ENCODE measurements at places on chromosomes 1 and 21. TPM values are rescaled to one million over a fixed set of nuclear protein-coding genes. Genes with fewer than 3 reads are reported as not detected.

DNA sequence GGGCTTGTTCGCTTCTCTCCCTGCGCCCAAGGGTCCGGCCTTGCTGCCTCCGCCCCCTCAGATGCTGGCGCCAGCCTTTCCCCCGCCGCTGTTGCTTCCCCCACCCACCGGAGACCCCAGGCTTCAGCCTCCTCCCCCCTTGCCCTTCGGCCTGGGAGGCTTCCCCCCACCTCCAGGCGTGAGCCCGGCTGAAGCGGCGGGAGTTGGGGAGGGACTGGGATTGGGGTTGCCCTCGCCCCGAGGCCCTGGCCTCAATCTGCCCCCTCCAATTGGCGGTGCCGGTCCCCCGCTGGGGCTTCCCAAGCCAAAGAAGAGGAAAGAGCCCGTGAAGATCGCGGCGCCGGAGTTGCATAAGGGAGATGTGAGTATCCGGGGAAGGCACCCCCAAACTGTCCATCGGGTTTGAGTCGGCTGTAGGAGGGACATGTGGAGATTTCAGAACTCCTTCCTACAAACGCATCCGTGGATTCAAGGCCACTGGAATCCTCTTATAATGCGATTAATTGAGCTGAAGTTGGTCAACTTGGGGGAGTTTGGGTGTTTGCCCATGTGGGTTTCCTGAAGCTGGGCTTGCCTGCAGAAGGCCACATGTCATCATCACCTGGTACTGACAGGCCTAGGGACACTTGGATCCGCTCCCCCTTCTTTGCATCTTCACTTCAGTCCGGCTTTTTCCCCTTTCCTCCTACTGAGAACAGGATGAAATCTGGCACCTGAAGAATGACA lies 707 bp downstream of the PRCC start:
- peak; percentile 59 for DNase-seq

- DNase-seq: no peak
These were observed 65.9 kb upstream of the TIAM1 start for GRCh38 chr21:31409831-31410487.

GRCh38 chr21:20276954-20277353 lies 721.3 kb upstream of the NCAM2 start:
- no peak for DNase-seq

- DNase-seq: no peak
These were observed 13.9 kb upstream of the LAX1 start for GRCh38 chr1:203751051-203751450.

DNA sequence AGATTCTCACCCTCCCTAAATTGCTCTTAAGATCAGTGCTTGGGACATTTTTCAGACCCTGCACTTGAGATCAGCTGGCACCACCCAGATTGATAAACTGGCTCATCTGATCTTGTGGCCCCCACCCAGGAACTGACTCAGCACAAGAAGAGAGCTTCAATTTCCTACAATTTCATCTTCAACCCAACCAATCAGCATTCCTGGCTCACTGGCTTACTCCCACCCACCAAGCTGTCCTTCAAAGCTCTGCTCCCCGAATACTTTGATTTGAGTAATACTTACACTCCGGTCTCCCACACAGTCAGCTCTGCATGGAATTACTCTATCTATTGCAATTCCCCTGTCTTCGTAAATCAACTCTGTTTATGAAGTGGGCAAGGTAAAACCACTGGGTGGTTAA lies 461.9 kb upstream of the RGS18 start:
- no peak for DNase-seq

- DNase-seq: no peak
These were observed 41.6 kb downstream of the GNG12 start for GRCh38 chr1:67791686-67792085.

GRCh38 chr21:31501926-31502325 lies 157.6 kb upstream of the SOD1 start:
- DNase-seq: no peak

- DNase-seq: no peak
These were observed 12.9 kb downstream of the MYOG start for GRCh38 chr1:203072911-203073310.

DNA sequence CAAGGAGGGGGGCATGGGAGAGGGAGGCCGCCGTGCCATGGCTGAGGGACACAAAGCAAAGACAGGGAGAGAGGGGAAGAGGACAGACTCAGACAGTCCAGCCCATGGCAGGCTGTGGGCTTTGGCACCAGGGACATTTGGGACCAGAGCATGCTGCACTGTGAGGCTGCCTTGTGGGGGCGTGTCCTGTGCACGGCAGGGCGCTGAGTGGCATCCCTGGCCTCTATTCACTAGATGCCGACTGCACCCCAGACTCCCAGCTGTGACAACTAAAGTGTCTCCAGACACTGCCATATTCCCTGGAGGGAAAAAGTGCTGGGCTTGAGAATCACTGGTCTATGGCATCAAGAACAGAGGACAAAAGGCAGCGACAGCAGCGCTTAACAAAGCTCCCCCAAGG lies 18.6 kb upstream of the PRDM15 start:
- DNase-seq: no peak

- no peak for DNase-seq
These were observed 4.2 kb downstream of the S100A13 start for GRCh38 chr1:153623101-153623500.

GRCh38 chr1:47184090-47184821 lies 5.6 kb downstream of the PDZK1IP1 start:
- no peak for DNase-seq

- peak; percentile 37 for DNase-seq
These were observed 29.7 kb downstream of the SLC26A9 start for GRCh38 chr1:205913451-205914154.

- no peak for DNase-seq
These were observed 139.8 kb downstream of the AK5 start for GRCh38 chr1:77421504-77422233.

DNA sequence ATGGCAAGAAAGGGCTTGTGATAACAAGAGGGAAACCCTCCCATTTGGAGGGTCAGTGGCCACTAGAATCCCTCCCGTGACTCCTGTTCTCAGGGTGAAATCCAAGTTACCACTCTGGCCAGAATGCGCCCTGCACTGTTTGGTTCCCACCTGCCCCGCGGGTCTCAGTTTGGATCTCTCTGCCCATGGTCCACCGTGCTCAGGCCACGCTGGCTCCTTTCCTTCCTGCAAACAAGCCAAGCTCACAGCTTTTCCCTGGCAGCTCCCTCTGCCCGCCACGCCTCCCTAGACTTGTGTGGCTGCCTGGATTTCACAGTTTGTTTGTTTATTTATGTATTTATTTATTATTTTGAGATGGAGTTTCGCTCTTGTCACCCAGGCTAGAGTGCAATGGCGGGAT lies 179.5 kb upstream of the VAMP3 start:
- DNase-seq: no peak

- DNase-seq: no peak
These were observed 48.9 kb upstream of the GOLT1A start for GRCh38 chr1:204262506-204263253.

GRCh38 chr21:36769051-36769839 lies 70.3 kb downstream of the SIM2 start:
- DNase-seq: peak; percentile 51

DNA sequence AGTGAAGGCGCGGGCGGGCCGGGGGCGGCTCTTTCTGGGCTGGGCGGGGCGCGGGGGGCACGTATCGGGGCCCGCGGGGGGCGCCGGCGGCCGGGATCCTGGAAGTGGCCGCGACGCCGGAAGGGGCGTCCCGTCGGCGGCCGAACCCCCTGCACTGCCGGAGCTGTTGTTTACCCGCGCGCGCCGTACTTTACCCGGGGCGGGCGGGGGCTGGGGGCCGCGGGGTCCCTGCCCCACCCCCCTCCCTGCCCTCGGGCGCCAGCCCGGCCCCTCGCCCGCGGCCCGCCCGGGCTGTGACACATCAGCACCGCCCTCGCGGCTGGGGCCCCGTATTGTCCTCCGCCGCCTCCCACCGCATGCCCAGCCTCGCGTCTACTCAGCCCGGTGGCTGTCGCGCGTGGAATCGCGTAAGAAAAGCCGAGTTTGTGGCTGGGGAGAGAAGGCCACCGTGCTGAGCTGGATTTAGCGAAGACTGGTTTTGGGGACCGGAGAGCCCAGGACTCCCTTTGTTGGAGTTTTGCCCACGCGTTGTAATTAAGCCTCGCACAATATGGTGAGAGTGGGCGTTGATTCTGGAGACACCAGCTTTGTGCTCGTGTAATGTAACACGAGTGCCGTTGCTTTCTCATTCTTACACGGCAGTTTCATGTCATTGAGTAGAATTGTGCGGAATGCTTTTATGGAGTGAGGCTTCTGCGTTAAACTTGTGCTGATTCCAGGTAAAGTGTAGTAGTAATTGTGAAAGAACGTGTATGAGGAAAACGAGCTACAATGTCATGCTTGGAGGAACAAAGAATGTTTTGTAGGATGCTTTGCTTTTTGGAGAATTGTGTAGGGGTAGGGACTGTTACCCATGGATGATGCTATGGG lies 559 bp downstream of the BACH1 start:
- DNase-seq: peak; percentile 59

DNA sequence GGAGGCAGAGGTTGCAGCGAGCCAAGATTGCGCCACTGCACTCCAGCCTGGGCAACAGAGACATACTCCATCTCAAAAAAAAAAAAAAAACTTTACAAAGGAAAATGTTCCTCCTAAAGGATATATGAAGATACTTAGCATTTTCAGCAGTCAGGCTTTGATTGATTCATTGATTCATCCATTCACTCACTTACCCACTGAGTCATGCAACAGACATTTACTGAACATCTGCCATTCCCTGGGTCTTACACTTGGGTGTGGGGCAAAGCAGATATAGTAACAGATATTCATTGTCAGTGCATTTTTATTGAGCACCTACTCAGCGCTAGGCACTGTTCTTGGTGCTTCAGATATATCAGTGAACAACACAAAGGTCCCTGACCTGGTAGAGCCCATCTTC lies 5.6 kb upstream of the LACTBL1 start:
- DNase-seq: no peak

- DNase-seq: no peak
These were observed 8.0 kb downstream of the NR5A2 start for GRCh38 chr1:200035397-200035955.

DNA sequence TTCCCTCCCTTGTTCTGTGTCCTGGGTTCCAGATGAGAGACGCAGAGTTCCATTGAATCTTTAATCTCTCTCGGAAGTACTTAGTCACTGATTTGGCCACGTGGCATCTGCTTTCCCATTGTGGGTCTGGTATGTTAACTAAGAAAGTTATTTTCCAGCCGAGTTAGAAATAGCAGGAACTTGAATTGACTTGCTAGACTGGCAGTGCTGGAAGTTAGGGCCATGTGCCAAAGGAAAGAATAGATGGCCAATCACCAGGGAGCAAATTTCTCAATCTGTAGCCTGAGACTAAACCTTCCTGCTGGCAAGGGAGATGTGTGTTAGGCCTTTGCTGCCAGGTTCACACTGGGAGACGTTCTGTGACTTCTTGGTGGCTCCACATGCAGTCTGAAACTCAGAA lies 24.2 kb upstream of the SLFNL1 start:
- DNase-seq: no peak

DNA sequence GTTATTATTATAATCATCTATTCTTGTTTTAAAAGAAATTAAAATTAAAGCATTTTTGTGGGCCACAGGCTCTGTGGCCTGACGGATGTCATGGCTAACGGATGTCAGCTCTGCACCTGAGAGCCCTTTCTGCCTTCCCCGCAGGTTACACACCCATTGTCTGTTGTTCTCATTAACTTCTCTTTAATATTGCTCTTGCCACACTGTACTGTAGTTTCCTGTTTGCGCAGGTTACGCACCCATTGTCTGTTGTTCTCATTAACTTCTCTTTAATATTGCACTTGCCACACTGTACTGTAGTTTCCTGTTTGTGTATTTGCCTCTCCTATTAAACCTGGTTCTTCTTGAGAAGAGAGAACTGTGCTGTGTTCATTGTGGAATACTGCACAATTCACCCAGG lies 294.4 kb upstream of the PLXNA2 start:
- DNase-seq: no peak

Gene ILDR2
- total RNA-seq: 0.11 TPM

Gene TENT5C
- 4.0 TPM for total RNA-seq

Gene CYP4Z1
- total RNA-seq: 0.16 TPM

Gene SLAMF6
- 1.0 TPM for total RNA-seq

Gene CD2
- 0.41 TPM for total RNA-seq

Gene C1orf53
- 63.8 TPM for total RNA-seq

Gene SYT14
- total RNA-seq: 7.2 TPM

Measured in adrenal gland (tissue), 19 donors.